ENCODE measurements at places on chromosomes 13 and 19. TPM values are rescaled to one million over a fixed set of nuclear protein-coding genes. Genes with fewer than 3 reads are reported as not detected.

DNA sequence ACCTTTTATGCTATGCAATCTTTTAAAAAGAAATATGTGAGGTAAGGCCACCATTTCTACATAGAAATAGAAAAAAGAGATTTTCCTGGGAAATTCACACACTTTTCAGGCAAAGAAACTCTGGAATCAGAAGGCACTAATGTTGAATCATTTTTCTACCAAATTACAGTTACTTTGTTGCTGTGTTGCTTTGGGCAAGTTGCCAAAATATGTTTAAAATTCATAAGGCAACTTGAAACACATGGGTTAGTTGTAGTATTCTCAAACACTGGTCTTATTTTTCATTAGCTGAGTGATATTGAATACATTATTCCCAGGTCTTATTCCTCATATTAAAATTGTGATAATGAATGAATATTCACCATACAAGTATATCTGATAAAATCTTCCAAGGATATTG is 195.0 kb upstream of the SLITRK1 start:
- peak; percentile 8 for DNase-seq

The DDA1 gene
- 40.7 TPM for total RNA-seq

The KLF5 gene
- total RNA-seq: 58.6 TPM

The ZNF350 gene
- total RNA-seq: 8.7 TPM

DNA sequence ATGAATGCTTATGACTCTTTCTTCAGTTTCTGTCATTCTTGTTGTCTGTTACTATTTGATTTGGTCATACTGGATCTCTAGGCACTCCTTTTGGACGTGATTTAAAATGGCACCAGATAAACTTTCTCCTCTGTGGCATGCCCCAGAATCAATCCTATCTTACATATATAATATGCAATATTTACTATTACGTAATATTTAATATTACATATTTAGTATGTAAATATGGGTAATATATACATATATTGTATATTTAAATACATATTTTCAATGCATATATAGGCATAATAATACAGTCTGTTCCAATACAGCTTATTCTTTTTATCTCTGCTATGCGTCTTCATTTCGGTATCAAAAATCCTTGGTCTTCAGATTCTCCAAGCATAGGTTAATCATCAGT is 104.4 kb upstream of the PRR20A start:
- DNase-seq: no peak

DNA sequence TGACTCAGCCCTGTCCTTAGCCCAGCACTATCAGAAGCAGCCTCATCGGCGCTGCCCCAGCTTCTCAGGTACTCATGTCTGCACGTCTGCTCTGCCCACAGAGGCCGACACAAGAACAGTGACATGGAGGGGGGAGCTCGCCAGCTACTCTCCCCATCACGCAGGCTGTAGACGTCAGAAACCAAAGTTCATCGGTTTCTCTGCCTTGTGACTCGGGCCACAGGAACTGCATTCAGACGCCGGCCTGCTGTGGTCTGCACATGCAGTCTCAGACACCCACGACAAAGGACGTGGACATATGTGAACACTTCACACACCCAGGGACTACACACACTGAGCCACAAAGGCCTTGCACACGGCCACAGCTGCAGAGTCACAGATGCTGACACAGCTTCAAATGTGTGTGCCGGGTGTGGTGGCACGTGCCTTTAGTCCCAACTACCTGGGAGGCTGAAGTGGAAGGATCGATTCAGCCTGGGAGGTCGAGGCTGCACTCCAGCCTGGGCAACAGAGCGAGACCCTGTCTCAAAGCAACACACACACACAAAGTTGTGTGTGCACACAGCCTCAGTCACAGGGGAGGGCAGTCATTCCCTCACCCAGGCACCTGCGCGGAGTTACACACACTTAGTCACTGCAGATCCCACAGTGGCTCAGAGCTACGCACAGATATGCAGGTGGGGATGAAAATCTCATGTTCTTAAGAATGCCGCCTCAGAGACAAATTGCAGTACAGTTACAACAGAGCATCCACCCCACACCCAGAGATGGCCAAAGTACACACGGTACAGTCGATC is 4.9 kb upstream of the ZFP36 start:
- no peak for DNase-seq

The ZNF546 gene
- total RNA-seq: 9.2 TPM
